ENCODE measurements at places on chromosomes 3 and 15.

DNA sequence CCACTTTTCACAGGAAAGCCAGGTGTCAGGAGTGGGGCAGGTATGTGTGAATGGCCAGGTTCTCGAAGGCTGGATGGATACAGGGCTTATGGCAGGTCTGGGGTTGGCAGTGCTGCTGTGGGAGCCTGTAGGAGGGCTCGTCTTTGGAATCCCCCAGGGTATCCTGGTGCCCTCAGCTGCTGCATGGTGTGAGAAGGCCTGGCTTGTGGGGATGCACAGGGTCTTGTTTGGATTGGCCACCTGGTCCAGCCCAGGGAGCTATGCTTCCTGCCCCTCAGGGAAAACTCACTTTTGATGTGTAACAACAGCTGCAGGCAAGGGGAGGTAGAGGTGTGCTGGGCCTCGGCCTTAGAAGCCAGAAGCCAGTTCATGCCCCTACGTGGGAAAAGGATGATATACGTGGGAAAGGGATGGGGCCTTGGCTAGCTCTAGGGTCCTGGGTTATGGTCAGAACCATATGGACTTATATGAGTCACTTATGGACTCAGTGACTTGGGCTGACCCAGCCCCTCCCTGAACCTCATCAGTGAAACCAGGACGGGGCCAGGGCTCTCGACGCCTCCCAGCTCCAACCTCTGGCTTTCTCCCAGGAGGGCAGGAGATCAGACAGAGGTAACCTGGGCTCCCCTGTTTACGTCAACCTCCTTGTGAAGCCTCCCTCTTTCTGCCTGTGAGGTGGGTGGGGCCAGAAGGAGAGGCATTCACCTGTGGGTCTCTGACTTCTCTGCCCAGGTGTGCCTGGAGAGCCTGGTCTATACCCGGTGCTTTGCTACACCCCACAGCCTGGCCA lies 37.8 kb upstream of the CSPG4 start:
- DNase-seq = no peak

- DNase-seq = no peak
Measured at GRCh38 chr3:183879243-183879642, 5.4 kb downstream of the PARL start.

GRCh38 chr15:74531144-74531811 lies 9.7 kb upstream of the ARID3B start:
- DNase-seq = no peak

DNA sequence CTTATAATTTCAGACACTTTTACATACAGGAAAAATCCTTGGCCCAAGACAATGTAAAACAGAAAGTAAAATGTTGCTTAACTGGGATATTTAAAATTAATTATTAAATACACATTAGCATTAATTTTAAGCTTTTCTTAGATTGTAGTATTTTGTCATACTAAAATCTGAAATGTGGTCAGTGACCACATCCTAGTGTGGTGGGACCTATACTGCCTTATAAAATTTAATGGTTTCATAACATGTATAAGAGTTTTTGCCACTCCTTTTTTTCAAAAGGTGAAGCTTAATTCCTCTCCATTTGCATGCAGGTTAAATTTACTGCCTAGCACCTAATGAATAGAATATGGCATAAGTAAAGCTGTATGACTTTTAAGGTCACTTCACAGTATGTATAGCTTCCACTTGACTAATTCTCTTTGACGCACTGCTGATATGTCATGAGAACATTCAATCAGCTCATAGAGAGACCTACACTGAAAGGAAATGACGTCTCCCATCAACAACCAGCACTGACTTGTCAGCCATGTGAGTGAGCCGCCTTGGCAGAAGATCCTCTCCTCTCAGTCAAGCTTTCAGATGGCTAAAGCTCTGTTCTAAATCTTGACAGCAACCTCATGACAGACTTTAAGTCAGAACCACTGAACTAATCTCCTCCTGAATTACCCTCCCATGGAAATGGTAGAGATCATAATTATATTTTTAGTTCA lies 847.8 kb downstream of the SI start:
- no peak for DNase-seq

GRCh38 chr3:119652306-119653033 lies 7.9 kb downstream of the POPDC2 start:
- DNase-seq = no peak

DNA sequence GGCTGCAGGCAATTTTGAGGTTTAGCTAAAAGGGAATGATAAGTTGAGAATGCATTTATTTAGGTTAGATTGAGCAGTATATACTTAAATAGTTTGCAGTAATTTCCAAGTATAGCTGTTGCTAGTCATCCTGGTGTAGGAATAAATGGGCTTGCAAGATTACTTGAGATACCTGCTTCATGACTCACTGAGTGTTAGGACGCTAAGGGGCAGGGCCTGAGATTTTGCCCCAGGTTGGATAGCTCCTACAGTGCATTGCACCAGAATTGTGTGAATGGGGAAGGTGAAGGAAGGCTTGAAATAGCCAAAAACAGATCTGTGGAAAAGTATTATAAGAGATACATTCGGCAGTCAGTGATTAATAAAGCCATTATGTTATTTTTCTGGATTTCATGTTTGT lies 72.8 kb downstream of the KCNH8 start:
- no peak for DNase-seq

DNA sequence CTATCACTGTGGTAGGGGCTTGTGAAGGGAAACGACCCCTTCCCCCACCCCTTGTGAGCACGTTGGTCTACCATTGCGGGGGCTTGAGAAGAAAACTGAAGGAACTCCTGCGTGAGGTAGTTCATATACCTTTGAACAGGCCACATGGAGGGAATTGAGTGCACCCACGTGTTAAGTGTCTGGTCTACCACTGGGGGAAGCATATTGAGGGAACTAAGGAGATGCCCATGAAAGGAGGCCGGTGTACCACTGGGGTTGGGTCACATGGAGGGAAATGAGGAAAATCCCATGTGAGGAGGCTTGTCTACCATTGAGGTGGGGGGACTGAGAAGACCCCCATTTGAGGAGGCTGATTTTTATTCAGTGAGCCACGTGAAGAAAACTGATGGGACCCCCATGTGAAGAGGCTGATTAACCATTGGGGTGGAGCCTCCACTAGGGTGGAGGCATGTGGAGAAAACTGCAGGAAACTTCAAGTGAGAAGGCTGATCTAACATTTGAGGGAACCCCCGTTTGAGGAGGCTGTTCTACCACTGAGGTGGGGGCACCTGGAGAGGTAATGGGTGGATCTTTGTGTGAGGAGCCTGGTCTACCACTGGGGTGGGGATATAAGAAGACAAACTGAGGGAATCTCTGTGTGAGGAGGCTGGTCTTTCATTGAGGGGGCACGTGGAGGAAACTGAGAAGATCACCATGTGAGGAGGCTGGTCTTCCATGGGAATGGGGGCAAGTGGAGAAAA lies 163.2 kb downstream of the FBLN2 start:
- DNase-seq = no peak

DNA sequence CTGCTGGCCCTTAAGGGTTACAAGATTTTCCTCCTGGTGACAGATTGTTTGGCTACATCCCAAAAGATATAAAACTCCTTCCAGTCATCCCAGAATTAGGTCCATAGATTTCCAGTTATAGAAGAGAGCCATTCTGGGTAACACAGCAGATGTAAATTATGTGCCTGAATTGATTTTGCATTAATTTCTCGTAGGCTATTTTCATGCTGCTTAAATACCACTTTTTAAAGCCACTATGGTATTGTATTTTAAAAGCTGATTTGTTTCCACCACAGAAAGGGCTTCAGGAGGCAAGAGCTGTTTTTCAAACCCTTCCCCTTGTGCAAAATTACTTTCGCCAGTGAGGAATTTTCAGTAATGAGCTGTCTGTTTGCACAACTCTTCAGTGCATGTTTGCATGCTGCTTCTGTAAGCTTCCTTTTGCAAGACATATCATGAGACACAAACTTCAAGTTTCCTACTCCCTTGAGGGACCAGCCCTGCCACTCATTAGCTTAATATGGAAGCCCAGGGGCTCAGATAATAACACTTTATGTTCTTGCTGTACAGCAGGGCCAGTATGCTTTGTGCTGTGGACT lies 105.4 kb upstream of the TNIK start:
- no peak for DNase-seq

GRCh38 chr15:54082836-54083492 lies 104.7 kb downstream of the UNC13C start:
- no peak for DNase-seq

- no peak for DNase-seq
Measured at GRCh38 chr15:58880320-58880719, 53.2 kb downstream of the SLTM start.

DNA sequence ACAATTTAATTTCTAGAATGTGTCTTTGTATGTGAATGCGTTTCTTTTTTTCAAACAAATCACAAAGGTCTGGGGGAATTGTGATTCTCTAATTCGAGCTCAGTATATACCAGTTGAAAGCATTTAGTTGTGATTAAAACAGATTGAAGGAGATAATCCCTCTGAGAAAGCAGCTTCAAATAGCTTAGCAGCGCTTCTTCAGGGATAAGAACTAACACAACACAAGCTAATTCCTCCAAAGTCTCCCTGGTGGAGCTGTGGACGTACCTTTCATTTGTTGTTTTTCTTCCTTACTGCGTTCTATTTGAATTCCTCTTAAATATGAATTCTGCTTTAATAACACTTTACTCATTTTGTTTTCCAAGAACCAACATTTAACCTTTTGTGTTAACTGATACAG lies 286.7 kb downstream of the ROBO2 start:
- DNase-seq = no peak

DNA sequence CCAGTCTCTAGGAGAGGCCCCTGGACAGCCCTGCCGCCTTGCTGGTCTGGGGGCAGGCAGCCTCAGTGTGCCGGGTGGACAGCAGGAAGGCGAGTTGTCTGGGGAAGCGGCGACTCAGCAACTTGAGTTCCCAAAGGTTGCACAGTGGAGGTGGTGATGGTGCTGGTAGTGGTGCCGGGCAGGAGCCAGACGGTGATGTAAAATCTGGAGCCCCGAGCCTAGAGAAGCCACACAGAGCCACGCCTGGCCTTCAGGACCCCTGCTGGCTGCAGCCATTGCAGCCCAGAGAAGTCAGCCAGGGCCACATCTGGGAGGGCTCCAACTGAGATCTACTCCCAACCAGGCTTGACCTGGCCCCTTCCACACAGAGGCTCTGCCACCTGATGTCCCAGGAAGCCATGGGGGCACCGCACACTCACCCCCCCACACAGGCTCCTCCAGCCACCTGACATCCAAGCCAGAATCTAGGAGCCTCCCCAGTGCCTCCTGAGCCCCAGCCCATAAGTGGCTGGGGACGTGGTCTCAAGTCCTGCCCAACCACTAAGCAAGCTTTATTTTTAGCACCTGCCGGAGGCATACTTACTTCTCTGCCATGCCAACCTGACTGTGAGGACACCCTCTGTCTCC lies 8.8 kb downstream of the C3orf22 start:
- DNase-seq = no peak

DNA sequence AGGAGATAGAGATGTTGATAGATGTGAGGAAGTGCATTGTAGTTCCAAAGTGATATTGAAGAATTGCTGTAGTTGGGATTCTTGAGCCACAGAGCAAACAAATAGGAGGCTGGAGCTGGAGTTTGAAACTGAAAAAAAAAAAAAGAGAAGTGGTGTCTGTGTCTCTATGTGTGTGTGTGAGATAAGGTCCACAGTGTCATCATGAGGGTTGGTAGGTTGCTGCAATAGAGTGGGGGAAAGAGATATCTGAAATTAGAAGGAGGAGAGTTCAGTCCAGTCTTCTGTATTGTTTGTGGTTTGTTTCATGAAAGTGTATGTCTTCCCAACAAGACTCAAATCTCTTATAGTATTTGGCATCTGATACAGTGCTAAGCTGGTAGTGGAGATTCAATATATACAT lies 37.3 kb upstream of the CACNA1D start:
- no peak for DNase-seq

- DNase-seq = no peak
Measured at GRCh38 chr3:157589211-157589610, 86.0 kb upstream of the VEPH1 start.

- no peak for DNase-seq
Measured at GRCh38 chr3:9669277-9669676, 20.0 kb downstream of the MTMR14 start.

DNA sequence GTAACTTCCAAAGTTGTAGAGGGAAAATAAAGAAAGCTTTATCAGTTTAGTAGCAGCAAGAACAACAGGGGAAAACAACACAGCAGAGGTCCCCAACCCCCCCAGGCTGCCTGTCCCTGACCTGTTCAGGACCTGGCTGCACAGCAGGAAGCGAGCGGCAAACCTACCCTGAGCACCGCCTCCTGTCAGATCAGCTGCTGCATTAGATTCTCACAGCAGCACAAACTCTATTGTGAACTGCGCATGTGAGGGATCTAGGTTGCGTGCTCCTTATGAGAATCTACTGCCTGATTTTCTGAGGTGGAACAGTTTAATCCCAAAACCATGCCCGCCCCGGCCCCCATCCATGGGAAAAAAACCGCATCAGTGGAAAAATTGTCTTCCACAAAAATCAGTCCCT lies 40.3 kb downstream of the USP50 start:
- DNase-seq = no peak

DNA sequence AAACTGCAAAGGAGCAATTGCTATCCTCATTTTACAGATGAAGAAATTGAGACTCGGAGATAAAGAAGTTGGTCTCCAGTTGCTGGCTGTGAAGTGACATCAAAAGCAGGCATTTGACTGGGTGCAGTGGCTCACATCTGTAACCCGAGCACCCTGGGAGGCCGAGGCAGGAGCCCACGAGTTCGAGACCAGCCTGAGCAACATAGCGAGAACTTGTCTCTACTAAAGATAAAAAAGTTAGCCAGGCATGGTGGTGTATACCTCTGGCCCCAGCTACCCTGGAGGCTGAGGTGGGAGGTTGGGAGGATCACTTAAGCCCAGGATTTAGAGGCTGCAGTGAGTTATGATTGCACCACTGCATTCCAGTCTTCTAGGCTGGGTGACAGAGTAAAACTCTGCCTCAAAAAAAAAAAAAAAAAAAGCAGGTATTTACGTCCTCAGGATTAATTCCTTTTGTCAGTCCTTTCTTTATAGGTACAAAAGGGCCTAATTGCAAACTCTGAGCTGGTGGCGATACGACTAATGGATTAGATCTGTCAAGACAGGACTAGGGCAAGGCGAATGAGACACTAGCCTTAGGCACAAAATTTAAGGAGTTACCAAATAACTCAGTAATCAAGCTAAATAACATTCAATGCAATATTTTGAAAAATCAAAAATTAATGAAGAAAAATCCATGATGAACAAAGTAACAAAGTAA lies 5.9 kb upstream of the DNASE1L3 start:
- DNase-seq = no peak

DNA sequence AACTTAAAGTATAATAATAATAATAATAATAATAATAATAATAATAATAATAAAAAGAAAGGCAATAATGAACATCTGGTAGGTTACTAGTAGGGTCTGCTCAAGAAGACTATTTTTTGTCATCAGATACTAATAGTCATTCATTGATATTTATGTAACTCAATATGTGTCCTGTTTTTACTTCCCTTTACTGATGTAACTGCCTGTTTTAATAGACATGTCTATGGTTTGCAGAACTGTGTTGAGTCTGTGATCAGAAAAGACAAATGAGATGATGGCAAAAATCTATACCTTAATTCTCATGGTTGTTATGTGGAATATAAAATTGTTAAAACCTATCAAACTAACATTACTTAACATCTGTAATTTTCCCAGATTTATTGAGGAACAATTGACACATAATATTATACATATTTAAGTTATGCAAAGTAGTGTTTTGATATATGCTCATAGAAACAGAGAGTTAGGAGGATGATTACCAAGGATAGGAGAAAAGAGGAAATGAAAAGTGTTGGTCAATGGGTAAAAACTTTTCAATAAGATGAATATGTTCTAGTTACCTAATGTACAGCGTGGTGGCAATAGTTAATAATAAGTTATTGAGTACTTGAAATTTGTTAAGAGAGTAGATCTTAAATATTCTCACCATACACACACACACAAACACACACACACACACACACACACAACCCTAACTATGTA lies 699.4 kb downstream of the ZPLD1 start:
- no peak for DNase-seq
